ENCODE measurements at places on chromosomes 16 and 17. TPM values are rescaled to one million over a fixed set of nuclear protein-coding genes. Genes with fewer than 3 reads are reported as not detected.
A peak's percentile ranks its signal among the peaks of the same experiment; 100 is the strongest.

DNA sequence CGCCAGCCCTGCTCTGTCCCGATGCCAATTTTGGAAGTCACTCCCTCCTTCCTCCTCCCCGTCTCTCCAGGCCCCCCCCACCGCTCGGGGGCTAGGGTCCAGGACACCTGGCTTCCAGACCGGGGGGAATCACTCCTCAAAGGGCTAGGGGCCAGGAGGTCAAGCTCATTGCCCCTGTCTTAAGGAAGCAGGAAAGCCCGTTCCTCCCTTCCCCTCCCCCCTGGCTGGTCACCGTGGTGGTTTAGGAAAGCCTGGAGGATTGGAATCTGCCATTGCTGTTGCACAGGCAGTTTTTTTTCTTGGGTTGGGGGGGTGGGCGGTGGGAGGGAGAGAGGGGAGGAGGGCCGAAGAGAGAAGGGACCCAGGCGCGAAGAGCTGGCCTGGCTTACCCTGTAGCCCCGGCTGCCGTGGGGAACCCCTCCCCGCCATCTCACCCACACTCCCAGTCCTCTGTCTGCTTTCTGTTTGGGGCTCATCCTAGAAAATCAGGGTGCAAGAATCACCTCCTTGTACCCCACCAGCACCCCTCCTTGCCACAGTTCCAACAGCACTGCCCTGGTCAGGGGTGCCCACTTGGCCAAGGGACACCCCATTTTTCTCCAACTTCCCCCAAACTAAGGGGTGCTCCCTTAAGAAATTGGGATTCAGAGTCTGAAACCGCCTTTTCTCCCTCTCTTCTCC, 2.9 kb upstream of the BCL6B start:
- DNase-seq, result no peak

DNA sequence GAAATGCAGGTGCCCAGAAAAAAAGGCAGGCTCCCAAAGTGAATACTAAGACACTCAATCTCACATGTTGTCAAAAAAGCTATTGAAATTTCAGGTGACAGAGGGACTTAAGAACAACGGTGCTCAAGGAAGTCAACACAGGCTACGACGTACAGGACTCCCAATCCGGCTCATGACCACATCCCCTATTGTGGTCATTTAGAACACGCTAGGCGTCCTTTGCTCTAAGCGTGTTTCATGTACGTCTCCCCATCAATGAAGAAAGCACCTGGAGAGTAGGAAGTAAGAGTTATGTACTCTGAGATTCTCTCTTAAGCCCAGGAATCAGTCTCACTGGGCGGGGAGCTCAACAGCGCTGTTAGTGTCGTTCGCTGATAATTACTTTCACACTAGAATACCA, 94.1 kb downstream of the MRM3 start:
- DNase-seq, result no peak

DNA sequence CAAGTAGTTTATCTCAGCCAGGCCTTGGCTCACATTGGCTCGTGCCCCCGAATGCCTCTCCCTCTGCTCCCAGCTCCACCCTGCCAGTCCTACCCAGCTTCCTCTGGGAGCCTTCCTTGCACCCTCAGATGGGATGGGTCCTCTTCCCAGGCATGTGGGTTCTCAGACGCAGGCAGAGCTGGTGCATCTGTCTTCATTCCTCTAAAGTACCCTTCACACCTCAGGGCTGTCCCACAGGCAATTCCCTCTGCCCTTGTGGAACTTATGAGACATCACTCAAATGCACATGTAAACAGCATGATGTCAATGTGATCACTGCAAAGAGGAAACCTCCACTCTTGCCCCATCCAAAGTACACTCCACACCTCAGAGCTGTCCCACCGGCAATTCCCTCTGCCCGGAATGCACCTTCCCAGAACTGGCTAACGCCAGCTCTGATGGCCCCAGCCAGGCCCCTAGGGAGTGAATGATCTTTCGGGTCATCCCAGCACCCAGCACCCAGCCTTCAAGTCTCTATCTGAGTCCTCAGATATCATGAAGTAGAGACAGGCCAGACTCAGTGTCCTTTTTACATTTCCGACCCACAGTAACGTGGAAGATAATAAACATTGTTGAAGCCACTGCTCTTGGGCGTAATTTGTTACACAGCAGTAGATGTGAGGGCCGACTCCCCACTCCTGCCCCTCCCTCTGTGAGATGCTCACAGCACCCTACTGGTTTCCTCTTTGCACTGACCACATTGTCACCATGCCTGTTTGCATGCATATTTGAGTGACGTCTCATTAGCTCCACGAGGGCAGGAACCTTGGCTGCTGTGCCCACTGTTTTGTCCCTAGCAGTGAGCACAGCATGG, 85.4 kb downstream of the N4BP1 start:
- DNase-seq, result no peak

GRCh38 chr17:82892899-82893565, 53.2 kb upstream of the ZNF750 start:
- DNase-seq, result peak; percentile 53

GRCh38 chr17:46950997-46951621, 27.9 kb downstream of the RPRML start:
- DNase-seq, result no peak

- DNase-seq, result peak; percentile 70
Observed at GRCh38 chr16:70695331-70696070, 9.6 kb upstream of the MTSS2 start.

GRCh38 chr17:45353043-45353442, 36.2 kb upstream of the MAP3K14 start:
- no peak for DNase-seq

DNA sequence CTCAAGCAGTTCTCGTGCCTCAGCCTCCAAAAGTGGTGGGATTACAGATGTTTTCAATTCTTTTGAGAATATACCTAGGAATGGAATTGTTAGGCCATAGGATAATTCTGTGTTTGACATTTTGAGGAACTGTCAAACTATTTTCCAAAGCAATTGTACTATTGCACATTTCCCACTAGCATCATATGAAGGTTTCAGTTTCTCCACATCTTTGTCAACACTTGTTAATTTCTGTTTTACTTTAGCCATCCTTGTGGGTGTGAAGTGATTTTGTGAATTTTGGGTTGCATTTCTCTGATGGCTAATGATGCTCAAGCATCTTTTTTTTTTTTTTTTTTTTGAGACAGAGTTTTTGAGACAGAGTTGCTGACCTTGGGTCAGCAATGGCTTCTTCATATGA, 6.2 kb downstream of the NT5M start:
- DNase-seq, result no peak

DNA sequence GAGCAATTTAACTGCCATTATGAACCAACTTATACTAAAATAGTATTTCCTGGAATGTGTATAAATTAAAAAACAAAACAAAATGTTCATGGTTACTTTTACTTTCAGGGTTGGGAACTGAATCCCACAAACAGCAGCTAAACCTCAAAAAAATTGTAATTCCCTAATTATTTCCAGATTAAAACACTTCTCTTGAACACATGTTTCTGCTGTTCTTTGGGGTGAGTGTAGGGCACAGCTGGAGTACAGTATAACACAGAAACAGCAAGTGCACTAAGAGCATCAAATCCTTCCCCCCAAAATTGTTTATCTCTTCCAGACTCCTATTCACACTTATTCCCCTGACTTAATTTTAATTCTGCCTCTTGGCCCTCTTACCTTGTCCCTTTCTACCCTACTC, 56.4 kb downstream of the KANSL1 start:
- DNase-seq, result no peak

DNA sequence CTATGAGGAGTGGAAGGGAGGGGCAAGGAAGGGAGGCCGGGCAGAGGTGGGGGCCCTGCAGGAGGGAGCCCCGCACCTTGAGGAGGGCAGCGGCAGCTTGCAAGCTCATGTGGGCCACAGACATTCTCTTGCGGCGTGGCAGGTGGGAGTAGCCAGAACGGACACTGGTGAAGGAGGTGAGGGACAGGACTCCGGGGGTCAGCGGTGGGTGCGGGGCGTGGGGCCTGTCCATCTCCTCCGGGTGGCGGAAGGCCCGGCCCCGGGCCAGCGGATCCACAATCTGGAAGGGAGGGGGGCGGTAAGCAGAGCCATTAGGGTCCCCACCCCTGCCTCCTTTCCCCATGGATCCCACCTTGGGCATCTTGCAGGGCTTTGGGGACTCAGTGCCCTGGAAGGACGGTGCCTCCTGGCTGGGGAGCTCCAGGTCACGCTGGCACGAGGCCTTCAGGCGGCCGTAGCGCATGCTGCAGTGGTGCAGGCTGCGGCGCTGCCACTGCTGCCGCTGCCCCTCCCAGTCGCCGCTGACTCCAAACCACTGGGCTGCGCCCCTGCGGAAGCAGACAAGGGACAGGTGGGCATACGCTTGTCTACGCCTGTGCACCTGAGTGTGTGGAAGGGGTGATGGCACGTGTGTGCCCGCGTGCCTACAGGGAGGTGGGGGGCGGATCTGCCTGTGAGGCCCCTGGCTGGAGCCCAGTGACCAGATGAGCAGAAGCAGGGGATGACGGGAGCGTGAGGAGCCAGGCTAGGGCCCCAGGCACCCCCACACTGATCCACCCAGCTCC, 11.5 kb downstream of the AANAT start:
- DNase-seq, result no peak

DNA sequence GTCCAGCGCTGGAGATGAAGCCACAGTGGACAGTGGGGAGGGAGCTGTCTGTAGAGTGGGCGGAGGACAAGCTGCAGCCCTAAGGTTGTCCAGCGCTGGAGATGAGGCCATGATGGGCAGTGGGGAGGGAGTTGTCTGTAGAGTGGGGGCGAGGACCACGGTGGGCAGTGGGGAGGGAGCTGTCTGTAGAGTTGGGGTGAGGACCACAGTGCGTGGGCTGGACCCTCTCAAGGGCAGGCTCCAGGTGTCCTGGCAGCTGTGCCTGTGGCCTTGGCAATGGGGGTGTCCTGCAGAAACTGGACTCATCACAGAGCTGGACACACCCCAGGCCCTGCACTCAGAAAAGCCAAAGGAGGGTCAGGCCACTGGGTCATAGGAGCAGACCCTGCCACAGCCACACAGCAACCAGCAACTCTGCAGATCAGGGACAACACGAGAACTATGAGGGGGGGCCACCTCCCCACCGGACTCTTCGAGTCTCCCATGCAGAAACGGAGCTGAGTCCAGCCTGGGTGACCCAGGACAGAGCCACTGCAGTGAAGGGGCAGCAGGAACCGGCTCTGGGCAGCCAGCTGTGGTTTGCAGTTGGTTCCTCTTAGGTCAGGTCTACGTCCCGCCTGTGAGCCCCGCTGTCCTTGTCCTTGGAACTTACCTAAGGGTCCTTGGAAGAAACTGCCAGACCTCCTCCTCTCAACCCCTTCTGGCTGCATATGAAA, 33.4 kb upstream of the CBFA2T3 start:
- DNase-seq, result no peak

DNA sequence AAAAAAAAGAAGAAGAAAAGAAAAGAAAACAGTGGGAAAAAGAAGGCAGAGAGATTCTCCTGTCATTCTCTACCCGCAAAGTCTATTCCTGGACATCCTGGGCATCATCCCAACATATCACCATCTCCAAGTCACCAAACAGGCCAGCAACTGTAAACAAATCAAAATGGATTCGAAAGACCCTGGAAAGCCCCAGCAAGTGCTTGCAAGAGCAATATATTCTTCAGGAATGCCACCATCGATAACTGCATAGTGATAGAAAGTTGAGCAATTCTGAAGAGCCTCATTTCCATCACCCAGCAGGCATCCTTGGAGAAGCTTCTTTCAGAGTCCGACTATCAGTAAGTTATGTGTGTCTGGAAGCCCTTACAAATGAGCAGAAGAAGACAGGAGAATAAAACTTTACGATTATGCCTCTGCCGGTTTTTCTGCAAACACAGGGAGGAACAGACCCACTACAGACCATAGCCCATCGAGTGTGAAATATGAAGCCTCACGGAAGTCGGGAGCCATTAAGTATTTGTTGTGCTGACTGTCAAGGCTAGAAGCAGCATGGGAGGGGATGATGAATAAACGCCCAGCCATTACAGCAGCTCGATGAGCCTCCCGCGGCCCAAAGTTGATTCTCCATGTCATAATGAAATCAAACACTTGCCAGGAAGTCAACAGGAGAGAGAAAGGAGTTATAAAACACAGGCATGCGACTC, 64.5 kb upstream of the SEC14L1 start:
- no peak for DNase-seq

DNA sequence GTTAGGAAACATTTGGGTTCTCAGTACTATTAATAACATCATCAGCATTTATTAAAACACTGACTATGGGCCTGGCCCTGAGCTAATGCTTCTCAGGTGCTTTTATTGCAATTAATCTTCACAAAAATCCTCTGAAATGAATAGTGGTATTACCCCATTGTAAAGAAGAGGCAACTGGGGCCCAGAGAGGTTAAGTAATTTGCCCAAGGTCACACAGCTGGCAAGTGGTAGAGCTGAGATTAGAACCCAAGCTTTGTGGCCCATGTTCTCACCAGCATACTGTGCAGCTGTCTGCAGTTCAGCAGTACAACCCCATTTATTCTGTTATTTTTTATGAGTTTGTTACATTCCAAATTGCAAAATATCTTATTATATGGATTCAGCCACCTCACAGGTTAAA, 82.3 kb downstream of the TBC1D16 start:
- no peak for DNase-seq

DNA sequence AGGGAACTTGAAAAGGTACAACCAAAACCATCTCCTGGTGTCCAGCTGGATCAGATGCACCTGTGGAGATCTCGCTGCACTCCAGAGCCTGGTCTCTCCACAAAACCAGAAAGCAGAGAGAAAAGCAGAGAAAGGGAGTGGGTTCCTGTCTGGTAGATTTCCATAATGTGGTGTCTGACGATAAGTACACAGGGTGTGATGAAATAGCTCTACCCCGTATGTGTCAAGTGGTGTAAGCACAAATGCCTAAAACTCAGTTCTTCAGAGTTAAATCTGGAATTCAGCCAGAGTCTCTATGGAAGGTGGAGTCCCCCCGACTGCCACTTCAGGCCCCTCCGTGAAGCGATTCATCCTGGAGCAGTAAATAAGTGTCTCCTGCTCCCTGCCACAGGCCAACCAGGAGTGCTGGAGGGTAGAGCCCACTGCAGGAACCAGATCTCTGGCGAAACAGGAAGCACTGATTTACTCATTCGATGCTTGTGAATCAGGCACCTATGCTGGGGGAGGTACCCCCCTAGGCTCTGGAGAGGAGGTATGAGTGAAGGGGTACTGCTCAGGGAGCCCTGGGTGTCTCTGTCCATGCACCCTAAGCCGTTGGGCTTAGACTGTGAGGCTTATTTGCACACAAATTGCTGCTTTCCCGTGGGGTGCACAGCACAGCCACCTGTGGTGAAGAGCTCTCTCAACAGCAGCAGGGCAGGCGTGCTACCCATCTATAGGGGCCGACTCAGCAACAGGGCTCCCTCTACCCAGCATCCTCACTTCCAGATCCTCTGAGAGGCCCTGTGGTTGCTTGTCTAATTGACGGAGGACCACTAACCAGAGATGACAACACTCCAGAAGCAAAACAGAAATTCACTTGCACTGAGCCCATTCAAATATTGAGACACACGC, 97.1 kb upstream of the MYOCD start:
- no peak for DNase-seq

DNASE1L2 gene
- total RNA-seq, result 0.47 TPM

KRTAP2-1 gene
- total RNA-seq, result not detected

SERPINF2 gene
- 0.33 TPM for total RNA-seq

WSCD1 gene
- total RNA-seq, result 6.4 TPM
